ENCODE measurements at places on chromosomes 12 and 14.
A peak's percentile ranks its signal among the peaks of the same experiment; 100 is the strongest.

DNA sequence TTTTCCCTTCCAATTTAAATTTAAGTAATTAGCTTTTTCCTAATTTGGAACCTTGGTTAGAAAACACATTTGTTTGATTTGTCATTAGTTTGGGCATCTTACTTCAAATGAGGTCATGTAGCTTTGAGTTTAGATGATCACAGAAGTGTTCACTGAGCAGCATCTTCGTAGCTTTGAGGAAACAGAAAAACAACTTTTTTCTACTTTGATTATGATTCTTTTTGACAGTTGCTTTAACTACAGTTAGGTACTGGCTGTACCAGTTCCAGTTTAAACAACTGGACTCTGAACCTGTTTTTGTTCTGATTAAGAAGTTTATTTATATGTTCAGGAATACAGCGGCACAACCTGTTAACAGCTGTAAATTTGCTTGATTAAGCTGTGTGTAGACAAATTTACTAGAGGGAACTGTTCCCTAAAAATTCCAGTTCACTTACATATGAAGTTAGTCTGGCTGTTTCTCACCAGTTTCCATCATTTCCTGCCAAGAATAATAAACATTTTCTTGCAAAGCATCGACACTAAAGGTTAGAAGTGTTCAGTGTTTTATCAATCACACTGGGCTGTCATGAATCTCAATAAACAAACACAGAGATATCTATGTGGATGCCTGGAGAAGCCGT lies 191.9 kb downstream of the RAD51B start:
- no peak for DNase-seq

DNA sequence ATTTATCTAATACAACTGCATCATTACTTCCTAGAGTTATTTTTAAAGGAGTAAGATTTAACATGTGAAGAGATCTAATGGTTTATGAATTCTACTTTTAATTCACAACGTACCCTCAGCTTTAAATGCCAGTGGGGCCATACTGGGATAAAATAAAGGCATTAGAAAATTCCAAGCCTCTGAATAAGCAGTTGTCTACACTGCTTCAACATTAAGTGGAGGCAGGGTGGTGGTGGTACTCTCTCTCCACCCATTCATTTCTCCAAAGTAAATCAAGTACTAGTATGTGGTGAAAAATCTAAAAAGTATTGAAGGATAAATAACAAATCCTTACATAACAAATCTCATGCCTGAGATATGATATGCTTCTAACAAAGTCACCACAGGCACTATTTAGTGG lies 52.4 kb downstream of the FERMT2 start:
- no peak for DNase-seq

DNA sequence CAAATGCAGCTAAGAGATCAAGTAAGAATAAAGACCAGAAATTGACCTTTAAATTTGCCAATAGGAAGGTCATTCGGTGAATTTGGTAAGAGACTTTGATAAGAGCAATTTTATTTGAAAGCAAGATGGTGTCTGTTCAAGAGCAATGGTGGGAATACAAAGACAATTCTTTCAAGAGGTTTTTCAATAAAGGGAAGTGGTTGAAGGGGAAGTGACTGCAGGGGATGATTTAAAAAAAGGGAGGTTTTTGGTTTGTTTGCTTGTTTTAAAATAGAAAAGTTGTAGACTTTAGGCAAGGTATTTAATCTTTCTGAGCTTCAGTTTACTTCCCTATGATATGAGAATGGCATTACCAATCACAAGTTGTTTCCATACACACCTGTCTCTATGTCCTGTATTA lies 4.3 kb upstream of the APPL2 start:
- no peak for DNase-seq

DNA sequence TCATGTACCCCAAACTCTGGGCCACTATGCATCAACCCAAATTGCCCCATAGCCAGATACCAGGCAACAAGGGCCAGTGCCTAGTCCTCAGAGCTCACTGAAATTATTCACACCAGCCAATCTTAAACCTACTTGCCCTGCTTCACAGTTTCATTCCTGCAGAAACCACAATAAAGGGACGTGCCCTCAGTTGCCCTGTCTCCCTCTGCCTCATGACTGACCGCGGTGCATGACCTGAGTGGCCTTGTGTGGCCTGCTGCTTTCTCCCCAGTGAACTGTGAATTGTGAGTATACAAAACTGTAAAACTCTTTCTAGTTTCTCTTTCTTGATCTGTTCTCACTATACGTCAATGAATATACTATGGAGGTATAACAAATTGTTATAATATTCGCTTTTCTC lies 490.9 kb upstream of the MIS18BP1 start:
- DNase-seq = no peak

DNA sequence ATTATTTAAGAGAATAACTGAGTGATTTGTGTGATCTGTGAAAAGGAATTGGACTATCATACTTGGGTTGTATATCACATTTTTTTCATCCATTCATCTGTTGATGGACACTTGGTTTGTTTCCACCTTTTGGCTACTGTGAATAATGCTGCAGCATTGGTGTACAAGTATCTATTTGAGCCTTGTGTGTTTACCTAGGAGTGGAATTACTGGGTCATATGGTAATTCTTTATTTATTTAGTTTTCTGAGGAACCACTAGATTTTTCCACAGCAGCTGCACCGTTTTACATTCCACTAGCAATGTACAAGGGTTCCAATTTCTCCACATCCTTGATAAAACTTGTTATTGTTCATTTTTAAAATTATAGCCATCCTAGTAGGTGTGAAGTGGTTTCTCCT lies 56.1 kb downstream of the APAF1 start:
- DNase-seq = no peak

GRCh38 chr12:95851606-95852005 lies 7.1 kb upstream of the SNRPF start:
- no peak for DNase-seq

DNA sequence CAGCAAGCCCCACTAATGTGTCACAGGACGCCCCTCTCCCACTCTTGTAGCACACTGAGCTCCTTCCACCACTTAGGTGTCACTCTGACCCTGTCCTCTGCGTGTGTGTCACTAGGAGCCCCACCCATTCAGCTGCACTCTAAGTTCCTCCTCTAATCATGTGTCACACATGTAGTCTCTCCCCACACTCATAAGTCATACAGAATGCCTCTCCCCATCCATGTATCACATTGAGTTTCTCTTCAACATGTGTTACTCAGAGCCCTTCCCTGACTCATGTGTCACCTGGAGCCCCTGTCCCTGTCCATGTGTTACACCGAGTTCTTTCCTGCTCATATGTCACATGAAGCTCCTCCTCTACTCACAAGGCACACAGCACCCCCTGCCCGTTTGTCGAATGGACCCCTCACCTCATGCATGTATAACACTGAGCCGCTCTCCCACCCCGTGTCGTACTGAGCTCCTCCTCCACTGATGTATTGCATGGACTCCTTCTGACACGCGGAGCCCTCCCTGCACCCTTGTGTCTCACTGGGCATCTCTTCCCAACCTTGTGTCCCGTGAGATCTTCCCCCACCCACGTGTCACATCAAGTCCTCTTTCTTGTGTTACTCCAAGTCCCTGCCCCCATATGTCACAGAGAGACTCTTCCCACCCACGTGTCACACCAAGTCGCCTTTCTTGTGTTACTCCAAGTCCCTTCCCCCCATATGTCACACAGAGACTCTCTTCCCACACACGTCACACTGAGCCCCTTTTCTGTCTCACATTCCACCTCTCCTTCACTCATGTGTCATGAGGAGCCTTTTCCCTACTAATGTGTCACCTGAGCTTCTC lies 31.0 kb downstream of the RTL1 start:
- DNase-seq = no peak

- DNase-seq = no peak
These were observed 7.5 kb downstream of the RIMBP2 start for GRCh38 chr12:130708648-130709047.

- no peak for DNase-seq
These were observed 14.3 kb upstream of the FBXL14 start for GRCh38 chr12:1608713-1609119.

- no peak for DNase-seq
These were observed 5.4 kb upstream of the NR4A1 start for GRCh38 chr12:52045794-52046199.

DNA sequence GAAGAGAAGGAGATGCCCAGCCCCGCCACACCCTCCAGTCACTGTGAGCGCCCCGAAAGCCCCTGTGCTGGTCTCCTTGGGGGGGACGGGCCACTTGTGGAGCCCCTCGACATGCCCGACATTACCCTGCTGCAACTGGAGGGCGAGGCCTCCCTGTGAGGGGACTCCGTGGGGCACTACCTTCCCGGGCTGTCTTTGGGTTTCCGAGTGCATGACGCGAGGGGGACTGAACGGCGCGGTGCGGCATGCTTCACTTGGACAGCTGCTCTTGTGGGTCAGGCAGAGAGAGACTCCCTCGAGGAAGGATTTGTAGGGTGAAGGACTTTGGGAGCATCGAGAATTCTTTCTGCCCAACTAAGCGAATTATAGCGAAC lies 1.1 kb downstream of the CCDC184 start:
- no peak for DNase-seq

DNA sequence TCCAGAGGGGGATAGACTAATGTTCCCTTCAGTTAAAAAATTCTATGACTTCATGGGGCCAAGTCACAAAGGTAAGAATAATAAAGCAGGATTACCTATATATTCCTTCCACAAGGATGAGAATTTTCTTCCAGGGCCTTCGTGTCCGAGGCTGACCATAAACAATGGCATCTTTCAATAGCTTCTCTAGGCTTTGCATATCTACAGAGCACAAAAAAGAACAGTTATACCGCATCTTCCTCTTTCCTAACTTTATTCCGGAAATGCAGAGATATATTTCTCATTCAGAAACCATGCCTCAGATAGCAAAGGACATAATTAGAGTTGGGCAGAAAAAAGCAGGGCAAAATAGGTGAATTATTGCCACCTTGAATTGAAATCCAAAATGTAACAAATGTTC lies 58.3 kb upstream of the ISM2 start:
- DNase-seq = no peak

GRCh38 chr14:21194597-21194996 lies 38.7 kb upstream of the OR5AU1 start:
- DNase-seq = no peak

GRCh38 chr12:42638011-42638410 lies 48.5 kb upstream of the PRICKLE1 start:
- no peak for DNase-seq

DNA sequence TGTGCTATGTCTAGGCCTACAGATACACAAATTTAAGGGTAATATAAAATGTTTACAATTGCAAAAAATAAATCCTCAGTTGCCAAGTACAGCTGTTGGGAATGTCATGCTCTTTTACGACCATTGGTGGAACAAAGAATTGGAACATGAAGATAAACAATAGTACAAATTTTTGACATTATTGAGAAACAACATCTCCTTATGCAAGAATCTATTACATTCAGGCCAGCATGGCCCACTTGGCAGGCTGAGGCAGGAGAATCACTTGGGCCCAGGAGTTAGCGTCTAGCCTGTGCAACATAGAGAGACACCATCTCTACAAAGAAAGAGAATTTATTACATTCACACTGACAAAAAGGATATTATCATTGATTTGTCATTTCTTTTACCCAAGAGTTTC lies 135.9 kb upstream of the NTF3 start:
- DNase-seq = no peak

DNA sequence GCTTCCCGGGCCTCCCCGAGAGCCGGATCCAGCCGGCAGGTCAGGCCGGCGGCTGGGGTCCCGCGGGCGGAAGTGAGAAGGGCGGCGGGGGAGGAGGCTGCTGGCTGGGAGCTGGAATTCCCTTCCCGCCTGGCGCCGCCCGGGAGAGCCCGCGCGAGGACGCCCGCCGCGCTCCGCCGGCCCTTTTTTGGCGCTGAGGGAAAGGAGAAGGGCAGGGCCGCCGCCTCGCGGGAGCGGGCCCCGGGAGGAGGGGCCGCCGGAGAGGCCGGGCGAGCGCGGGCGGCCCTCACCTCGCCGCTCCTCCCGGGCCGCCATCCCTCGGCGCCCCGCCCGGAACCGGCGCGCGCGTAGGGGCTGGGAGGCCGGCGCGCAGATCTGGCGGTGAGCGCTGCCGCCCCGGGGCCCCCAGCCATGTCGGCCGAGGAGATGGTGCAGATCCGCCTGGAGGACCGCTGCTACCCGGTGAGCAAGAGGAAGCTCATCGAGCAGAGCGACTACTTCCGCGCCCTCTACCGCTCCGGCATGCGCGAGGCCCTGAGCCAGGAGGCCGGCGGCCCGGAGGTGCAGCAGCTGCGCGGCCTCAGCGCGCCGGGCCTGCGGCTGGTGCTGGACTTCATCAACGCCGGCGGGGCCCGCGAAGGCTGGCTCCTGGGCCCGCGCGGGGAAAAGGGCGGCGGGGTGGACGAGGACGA lies at the start of the genes KLHL42 and MANSC4:
Gene KLHL42 (plus strand): TSS at position 314 of the 692 bp plus-strand sequence. CDS start 98 bp downstream, at position 412.
Gene MANSC4 (minus strand): TSS at position 317 of the 692 bp plus-strand sequence. CDS start 8,960 bp downstream, outside the sequence.
- peak; percentile 63 for DNase-seq

GRCh38 chr14:49796025-49796424 lies 28.1 kb downstream of the KLHDC2 start:
- DNase-seq = no peak

- no peak for DNase-seq
These were observed 8.8 kb downstream of the ARHGAP5 start for GRCh38 chr14:32085845-32086383.

GRCh38 chr12:42923583-42923982 lies 334.0 kb upstream of the PRICKLE1 start:
- DNase-seq = no peak

GRCh38 chr12:23014749-23015148 lies 389.8 kb downstream of the ETNK1 start:
- no peak for DNase-seq

GRCh38 chr12:79069009-79069408 lies 204.4 kb downstream of the SYT1 start:
- no peak for DNase-seq

DNA sequence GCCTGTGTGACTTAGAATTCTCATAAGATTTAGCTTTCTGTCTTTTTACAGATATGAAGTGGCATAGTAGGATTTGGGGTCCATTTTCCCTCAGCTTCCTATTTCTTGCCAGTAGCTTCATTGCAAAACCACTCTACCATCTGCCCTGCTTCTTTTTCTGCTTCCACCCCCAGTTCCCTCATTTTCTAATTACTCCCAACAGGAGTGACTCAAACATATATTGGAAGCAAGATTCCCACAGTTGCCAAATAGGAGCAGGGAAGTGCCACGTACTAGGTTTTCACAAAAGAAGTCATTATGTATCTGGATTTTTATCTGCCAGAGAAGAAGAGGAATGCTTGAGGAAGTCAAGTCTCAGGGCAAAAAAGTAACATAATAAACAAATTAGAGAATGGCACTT lies 64.1 kb downstream of the ANO4 start:
- no peak for DNase-seq

- no peak for DNase-seq
These were observed 7.0 kb upstream of the VRK1 start for GRCh38 chr14:96790186-96790585.

- no peak for DNase-seq
These were observed 56.9 kb upstream of the GSC start for GRCh38 chr14:94826774-94827173.

DNA sequence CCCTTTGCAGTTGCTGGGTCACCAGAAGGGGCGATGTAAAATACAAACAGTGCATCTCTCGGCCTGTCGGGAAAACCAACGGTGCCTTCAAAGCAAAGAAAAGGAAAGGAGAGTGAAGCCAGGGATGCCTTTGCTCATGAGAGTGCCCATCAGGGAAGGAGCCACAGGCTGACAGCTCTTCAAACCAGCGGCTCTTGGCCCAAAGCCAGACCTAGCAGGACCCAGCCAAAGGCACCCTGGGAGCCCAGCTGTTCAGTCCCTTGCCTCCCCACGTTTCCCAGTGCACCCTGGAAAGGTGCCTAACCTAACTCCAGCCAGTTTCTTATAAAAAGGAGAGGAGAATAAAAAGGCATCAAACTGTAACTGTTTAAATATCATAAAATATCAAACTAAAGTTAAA lies 29.2 kb downstream of the PRMT8 start:
- DNase-seq = no peak

All from stimulated activated CD4-positive, alpha-beta T cell treated with anti-CD3 and anti-CD28 coated beads, Interleukin-4, amount 100 ng/mL, for 1 hour (primary cell).